GM13976 (cell line): ENCODE measurements at places on chromosomes 7 and 10.
A peak's percentile ranks its signal among the peaks of the same experiment; 100 is the strongest.

DNA sequence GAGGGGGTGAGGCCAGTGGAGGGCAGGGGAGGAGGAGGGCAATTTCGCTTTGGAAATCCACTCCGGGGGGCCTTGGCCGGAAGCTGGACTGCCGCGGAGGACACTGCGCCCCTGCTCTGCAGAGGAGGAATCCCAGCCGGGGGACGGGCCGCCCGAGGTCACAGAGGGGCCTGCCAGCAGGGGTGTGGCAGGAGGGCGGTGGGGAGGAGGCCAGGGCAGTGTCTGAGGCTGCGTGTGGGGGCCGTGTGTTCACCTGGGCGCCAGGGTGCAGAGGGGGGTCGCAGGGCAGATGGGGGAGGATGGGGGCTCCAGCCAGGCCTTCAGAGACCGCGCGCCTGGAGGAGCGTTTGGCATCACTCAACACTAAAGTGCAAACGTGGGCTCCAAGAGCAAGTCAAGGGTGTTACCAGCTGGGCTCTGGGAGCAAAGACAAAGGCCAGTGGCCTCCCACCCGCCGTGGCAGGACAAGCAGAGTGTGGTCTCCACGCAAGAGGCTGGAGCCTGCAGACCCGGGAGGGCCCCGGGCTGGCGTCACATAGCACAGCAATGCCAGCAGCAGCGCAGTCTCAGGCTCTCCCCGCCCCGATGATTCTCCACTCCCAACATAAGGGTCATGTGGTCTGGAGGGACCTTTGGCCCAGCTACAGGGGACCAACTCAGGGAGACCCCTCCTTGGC is 45.3 kb upstream of the DNAJB6 start:
- DNase-seq, result no peak

GRCh38 chr10:14781763-14782162 is 7.1 kb upstream of the FAM107B start:
- DNase-seq, result no peak

DNA sequence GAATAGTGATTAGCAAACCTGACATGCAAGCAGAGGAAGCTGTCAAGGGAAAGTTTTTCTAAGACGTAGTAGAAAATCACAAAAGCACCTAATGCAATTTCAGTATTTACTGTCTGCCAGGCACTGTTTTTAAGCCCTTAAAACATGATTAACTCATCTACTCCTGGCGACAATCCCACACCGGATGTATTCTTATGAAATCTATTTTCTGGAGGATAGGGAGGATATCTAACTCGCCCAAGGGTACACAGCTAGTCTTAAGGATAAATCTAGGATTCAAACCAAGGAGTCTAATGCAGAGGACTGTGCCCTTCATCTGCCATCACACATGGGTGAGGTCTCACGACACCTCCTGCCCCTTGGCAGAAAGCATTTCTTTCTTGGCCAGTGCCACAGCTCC is 47.8 kb upstream of the FIGNL1 start:
- no peak for DNase-seq

DNA sequence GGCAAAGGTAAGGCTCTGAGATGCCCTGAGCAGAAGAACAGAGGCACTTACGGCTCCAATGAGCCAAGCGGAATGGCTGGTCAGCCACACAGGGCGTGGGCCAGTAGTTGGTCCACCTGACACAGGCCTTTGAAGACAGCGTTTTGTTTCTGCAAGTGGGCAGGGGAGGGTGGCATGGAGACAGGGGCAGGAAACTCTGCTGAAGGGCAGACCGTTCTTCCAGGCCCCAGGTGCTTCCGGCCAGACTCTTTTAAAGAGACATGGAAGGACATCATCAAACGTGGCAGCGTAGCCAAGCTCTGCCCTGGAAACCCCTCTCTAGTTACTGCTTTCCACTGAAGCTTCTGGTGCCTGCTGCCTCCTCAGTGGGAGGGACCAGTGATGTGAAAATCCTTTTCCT is 77.5 kb upstream of the KMT2E start:
- DNase-seq, result no peak

DNA sequence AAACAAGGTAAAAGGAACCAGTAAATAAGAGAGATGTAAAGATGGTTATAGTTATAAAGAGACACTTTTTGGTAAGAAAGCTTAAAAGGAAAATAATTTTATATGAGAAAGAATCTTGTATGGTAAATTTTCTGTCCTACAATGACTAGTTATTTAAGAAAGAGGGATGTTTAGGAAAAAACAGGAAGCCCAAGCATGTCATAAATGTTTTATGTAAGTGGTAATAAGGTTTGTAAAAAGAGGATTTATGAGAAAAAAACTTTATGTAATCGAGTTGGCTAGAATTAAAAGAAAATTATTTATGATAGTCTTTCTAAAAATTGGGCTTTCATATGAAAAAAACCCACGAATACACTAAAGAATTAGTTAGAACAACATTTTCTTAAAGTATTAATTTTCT is 34.2 kb upstream of the CREB3L2 start:
- no peak for DNase-seq

GRCh38 chr10:16811765-16812164 is 5.5 kb downstream of the RSU1 start:
- DNase-seq, result no peak

DNA sequence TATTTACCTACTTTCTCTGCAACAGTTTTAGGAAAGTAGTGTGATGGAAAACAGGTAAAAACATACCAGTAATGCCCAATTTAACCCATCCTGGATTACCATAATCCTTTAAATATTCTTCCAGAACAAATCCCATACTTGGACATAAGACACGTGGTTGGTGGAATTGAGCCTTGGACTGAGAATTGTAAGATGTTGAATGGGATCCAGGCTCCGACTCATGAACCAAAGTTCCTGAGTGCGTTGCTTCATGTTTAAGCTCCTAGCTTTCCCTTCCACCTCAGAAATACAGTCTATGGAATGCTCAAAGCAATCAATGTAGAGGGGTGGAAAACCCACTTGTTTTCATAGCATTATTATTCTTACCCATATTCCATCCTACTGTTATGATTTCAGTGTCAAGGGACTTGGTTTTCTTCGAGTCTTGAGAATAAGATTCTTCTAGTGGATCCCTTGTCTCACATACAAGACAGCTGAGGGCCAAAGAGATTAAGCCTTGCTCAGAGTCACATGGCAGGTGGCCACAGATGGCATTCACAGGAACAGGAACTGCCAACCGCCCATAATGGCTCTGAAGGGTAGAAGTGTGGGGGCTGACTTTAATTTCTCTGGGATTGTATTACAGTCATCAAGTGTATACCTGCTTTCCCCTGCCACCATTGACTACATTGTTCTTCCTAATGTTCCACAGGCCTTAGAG is 171.2 kb downstream of the GFRA1 start:
- no peak for DNase-seq

GRCh38 chr10:127903789-127904188 is 3.1 kb upstream of the PTPRE start:
- DNase-seq, result no peak

GRCh38 chr7:124915242-124915641 is 14.4 kb downstream of the POT1 start:
- no peak for DNase-seq

DNA sequence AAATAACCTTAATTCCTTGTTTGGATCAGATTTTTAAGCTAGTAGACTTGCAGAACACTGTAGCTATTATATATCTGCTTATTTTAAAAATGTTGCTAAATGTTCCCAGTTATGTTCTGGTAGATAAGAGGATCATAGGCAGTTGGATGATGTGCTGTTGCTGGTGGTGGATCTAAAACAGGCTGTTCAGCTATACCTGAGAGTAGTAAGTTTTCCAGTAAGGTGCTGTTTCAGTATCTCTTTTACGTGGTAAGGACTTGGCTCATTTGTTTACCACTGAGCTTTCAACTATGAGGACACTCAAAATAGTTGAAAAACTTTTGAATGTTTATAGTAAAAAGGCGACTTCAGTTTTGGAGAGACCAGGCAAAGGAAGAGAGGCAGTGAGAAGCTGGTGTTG is 180.9 kb downstream of the CDK14 start:
- DNase-seq, result peak; percentile 16

GRCh38 chr7:151188252-151188542 is 1.1 kb upstream of the ASB10 start:
- no peak for DNase-seq

DNA sequence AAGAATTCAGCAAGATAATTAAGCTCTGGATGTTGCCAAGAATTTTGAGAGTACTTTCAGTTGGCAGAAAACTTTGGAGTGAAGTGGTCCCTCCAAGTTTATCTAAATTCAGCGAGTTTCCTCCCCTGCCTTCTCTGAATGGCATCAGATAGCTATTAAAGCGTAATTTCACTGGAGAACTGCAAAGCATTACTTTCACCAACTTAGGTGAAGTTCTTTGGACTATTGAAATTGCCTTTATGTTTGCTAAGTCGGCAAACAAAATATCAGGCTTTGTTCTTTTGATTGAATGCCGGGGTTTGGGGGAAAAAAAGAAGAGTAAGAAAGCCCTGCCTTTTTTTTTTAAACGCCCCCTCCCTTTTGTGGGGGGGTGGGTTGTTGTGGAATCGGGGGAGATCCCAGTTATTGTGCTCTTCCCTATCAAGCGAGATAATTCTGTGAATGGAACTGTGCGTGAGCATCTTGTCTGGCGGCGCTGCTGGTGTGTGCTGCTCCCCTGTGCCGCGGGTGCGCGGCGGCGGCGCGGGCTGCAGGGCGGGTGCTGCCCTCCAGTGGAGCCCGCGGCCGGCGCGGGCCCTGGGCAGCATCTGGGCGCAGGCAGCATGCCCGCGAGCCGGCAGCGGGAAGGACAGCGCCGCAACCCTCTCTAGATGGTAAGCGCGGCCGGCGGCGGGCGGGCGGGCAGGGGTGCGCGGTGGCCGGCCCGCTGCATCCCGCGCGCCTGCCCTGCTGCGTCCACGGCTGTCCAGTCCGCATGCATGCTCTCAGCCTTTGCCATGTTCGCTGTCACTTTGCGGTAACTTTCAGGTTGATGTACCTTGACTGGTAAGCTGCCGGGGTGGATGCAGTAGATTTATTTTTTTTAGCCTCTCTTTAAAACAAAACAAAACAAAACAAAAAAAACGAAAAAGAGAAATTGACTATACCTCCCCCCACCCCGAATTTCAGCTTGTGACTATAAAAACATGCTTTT is 176.5 kb downstream of the TCF7L2 start:
- DNase-seq, result peak; percentile 45

GRCh38 chr10:30436191-30436611 is 2.2 kb downstream of the MAP3K8 start:
- DNase-seq, result no peak

DNA sequence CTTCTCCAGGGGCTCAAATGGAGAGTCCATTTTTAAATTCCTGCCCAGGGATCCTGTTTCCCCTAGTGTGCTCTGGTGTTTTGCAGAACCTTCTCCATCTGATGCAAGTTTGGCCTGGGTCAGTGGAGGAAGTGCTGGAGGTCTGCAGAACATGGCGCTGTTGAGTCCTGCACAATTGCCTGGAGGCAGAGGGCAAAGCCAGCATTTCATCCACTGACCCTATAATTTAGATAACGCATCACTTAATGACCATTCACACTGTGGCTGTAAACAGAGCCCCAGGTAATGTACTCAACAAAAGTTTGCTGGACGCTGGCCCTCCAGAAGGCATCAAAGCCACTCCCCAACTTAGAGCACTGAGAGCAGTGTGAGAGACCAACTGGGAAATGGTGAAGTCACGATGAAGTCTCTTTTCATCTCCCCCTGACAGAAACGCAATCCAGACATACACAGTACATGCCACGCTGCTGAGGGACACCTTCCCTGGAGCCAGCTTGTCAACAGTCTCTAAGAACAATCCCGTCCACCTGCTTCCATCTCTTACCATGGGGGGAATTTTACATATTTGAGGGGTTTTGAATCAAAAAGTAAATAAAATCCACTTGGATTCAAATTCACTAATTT is 13.4 kb downstream of the C10orf71 start:
- no peak for DNase-seq

- DNase-seq, result no peak
Observed at GRCh38 chr10:126892226-126893175, 12.7 kb upstream of the DOCK1 start.

DNA sequence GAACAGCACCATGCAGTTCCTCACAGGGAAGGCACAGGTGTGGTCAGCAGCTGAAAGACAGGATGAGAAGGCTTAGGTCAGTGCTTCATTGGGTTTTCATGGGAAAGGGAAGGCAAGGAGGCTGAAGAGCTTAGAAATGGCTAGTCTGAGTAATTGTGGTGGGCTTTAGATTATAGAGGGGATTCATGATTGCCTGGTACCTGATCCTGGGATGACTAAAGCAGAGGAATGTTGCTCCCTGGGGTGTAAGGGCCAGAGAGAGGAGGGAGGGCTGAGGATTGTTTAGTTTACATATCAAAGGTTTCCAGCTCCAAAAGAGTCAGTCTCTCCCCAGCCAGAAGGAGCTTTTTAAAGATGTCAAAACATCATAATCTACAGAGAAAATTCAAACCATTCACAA is 396.3 kb upstream of the POM121L12 start:
- no peak for DNase-seq

DNA sequence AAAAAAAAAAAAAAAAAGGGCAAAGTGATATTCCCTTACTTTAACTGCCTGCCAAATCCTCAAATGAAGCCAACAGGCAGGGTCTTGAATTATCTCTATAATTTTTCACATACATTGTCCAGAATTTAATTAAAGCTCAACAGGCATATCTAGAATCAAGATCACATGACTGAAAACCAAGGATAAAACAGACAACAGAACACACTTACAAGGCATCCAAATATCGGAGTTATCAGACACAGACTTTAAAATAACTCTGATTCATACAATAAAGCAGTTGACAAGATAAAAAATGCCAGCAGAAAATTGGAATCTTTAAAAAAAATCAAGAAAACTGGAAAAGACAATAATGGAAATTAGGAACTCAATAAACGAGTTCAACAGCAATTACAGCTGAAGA is 10.7 kb downstream of the CYTH3 start:
- DNase-seq, result no peak

- DNase-seq, result no peak
Observed at GRCh38 chr7:68009716-68010115, 1013.1 kb downstream of the TYW1 start.

GRCh38 chr10:99368646-99369045 is 39.5 kb downstream of the CNNM1 start:
- DNase-seq, result no peak

DNA sequence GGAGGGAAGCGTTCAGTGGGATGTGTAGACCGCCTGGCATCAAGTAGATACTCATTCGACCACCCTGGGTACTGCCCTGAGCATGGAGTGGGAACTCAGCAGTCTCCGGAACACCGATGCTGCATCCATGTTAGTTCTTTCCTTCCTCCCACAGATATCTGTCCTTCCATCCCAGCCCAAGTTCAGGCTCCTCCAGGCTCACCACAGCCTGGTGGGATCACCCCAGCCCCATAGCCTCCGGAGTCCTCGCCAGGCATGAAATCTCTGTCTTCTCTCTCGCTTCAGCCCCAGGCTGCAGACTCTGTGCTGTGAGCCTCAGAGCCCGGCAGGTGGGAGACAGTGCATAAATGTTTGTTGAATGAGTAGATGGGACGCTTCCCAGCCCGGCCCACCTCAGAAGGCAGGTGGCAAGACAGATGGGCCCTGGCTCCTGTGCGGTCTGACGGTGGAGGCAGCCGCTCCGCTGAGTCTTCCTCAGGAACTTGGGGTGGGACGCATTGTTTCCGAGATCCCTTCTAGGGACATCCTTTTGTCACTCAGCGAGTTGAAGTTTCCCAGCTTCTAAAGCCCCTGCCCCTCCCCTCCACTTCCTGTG is 42.9 kb downstream of the ELFN1 start:
- no peak for DNase-seq
